ENCODE measurements at places on chromosomes 6 and 20.

- DNase-seq = no peak
These were observed 209.3 kb downstream of the RNF144B start for GRCh38 chr6:18596531-18596835.

- no peak for DNase-seq
These were observed 731 bp upstream of the RBL1 start for GRCh38 chr20:37096415-37097041.

- DNase-seq = peak; percentile 64
These were observed 106.8 kb downstream of the PXDC1 start for GRCh38 chr6:3644739-3645012.

GRCh38 chr6:82924799-82925535, 140.7 kb downstream of the UBE3D start:
- no peak for DNase-seq

- DNase-seq = peak; percentile 43
These were observed 78.6 kb downstream of the LINC00237 start for GRCh38 chr20:21027569-21027968.

DNA sequence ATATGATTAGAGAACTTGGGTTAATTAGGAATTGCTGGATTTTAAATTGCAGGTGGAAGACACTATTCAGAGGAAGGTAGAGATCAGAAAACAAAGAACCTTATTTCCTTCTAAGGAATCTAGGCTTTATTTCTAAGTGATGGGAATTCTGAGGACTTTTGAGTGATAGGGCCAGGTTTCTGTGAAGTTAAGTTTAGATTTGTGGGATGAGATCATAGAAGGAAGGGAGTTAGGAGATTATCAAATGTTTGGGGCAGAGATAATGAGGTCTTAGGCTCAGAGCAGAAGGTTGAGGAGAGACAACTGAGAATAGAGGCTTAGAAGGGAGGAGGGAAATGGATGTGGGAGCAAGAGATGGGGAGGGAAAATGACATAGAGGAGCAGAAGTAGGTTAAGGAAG, 109.7 kb upstream of the MMS22L start:
- no peak for DNase-seq

DNA sequence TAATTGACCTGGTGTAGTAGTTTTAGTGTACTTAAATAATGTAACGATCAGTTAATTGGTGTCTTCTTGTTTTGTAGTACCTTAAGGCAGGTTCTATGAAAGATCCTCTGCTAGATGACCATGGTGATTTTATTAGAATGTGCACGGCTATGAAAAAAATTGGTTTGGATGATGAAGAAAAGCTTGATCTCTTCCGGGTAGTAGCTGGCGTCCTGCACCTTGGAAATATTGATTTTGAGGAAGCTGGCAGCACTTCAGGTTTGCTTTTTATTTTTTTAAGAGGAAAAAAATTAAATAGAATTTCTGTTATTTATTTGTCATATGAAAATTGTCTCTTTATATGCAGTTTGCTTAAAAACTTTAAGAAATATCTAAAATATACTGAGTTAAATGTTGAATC, 99.2 kb downstream of the MYO6 start:
- no peak for DNase-seq

Data from trophoblast cell (in vitro differentiated cells and primary cell).